Activated CD4-positive, alpha-beta memory T cell treated with anti-CD3 and anti-CD28 coated beads, Interleukin-2, amount 10 ng/mL, durations not matched to agents 7 days and 5 days (primary cell): ENCODE measurements at places on chromosomes 3 and 15.

GRCh38 chr15:58697220-58697619 is 52.3 kb downstream of the ADAM10 start:
- H3K4me1 ChIP-seq: peaks cover 35% of the 10 kb centered on the region
- no peak for DNase-seq
- no peak overlapping the region for H3K27ac ChIP-seq
- H3K36me3 ChIP-seq: peaks cover 66% of the 10 kb centered on the region
- H3K4me3 ChIP-seq: no peak overlapping the region
- H3K27me3 ChIP-seq: no peaks in the 10 kb centered on the region

GRCh38 chr3:137150825-137151224 is 193.0 kb downstream of the IL20RB start:
- no peak for DNase-seq
- H3K36me3 ChIP-seq: no peaks in the 10 kb centered on the region

GRCh38 chr3:17398959-17399551 is 343.4 kb downstream of the TBC1D5 start:
- H3K4me1 ChIP-seq: no peaks in the 10 kb centered on the region
- no peak overlapping the region for H3K27ac ChIP-seq
- no peak for DNase-seq
- no peaks in the 10 kb centered on the region for H3K27me3 ChIP-seq
- no peak overlapping the region for H3K4me3 ChIP-seq

DNA sequence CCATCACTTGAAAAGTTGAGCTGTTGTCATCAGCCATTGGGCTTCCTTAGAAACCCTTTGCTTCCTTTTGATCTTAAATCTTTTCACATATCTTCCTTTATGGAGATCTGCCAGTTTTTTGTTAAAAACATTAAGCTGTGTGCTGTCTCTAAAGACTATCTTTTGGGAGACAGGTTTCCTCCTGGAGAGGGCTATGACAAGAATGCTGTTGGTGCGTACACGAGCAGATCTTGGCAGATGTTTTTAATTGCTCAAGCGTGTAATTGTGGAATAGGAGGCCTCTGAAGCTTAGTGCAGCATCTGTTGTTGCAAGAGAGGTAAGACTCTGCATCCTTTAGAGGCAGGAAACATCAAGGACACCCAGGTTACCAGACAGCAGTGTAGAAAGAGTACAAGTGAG is 56.8 kb downstream of the PHLDB2 start:
- DNase-seq: no peak
- no peak overlapping the region for H3K27ac ChIP-seq
- no peaks in the 10 kb centered on the region for H3K27me3 ChIP-seq

- peaks cover 24% of the 10 kb centered on the region for H3K36me3 ChIP-seq
- H3K4me1 ChIP-seq: no peaks in the 10 kb centered on the region
- H3K27me3 ChIP-seq: no peaks in the 10 kb centered on the region
- no peak overlapping the region for H3K4me3 ChIP-seq
- DNase-seq: no peak
Observed at GRCh38 chr15:28114721-28115622, 15.9 kb upstream of the OCA2 start.

DNA sequence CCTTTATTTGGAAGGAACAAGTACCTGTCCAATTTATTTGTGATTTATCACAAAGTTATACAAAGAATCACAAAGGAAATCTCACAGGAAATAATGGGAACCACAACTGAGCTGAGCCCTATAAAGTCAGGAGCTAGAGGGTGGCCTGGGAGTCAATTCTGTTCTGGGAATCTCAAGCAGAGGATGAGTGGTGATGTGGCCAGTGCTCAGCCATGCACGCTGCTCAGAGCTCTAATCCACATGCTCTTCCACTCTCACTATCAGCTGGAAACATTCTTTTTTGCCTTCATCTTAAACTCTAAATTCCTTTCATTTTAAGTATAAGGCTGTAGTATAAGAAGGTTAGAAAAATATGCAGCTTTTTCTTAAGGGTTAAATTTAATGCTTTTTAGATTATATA is 36.6 kb downstream of the UACA start:
- H3K27me3 ChIP-seq: peaks cover 21% of the 10 kb centered on the region
- no peak overlapping the region for H3K27ac ChIP-seq
- H3K36me3 ChIP-seq: no peaks in the 10 kb centered on the region
- no peaks in the 10 kb centered on the region for H3K4me1 ChIP-seq

DNA sequence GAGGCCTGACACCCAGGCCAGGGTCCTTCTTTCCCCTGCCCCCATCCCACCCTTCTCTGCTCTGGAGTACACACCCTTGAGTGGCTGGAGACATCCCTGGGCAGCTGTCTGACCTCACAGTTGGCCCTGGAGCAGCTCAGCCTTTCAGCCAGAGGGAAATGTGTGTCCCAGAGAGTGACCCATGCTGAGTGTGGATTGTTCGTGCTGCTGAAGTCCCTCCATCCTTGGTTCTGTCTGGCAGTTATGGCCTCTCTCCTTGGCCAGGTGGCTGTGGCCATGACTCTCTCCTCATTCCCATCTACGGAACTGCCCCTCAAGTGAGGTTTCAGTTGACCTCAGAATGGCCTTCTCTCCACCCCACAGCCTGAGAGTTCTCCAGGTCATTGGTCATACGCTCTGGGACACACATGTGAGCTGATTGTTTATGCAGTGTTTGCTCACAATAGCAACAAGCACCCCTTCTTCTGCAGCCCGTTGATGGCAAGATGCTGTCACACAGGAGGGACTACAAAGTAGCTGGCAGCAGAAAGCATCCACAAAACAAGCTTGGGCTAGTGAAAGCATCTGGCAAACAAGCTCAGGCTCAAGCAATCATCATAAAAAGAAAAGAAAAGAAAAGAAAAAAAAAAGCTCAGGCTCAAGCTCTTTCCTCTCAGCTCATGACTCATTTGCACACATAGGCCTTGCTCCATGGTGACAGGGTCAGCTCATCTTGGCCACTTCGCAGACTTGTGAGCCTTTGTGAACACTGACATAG is 55.3 kb upstream of the ITGA11 start:
- H3K4me1 ChIP-seq: no peaks in the 10 kb centered on the region
- peaks cover 26% of the 10 kb centered on the region for H3K27me3 ChIP-seq
- H3K27ac ChIP-seq: no peak overlapping the region
- no peak for DNase-seq
- H3K4me3 ChIP-seq: no peak overlapping the region

GRCh38 chr3:69748503-69748902 is 9.2 kb downstream of the MITF start:
- peaks cover 1% of the 10 kb centered on the region for H3K27me3 ChIP-seq
- H3K27ac ChIP-seq: no peak overlapping the region
- H3K36me3 ChIP-seq: no peaks in the 10 kb centered on the region

DNA sequence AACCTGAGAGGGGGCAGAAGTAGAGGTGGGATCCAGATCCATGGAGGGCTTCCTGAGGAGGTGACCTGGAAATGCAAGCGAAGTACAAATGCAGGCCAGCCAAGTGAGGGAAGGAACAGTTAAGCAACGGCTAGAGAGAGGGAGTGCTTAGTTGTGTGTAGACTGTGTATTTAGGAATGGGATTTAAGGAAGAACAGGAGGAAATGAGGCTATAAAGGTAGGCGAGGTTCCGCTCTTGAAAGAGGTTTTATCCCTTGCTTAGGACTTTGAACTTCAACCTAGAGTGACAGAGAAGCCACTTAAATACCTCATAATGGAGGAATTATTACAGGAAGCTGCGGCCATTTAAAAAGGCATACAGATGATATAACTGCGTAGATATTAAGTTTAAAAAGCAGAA is 295.1 kb downstream of the THSD4 start:
- H3K27me3 ChIP-seq: peaks cover 6% of the 10 kb centered on the region
- no peak overlapping the region for H3K4me3 ChIP-seq
- H3K27ac ChIP-seq: no peak overlapping the region

GRCh38 chr3:191300422-191300821 is 28.8 kb upstream of the CCDC50 start:
- H3K27ac ChIP-seq: no peak overlapping the region
- no peaks in the 10 kb centered on the region for H3K4me1 ChIP-seq
- H3K27me3 ChIP-seq: no peaks in the 10 kb centered on the region
- H3K36me3 ChIP-seq: no peaks in the 10 kb centered on the region
- no peak for DNase-seq

GRCh38 chr3:184077881-184078280 is 19.0 kb upstream of the HTR3E start:
- H3K4me3 ChIP-seq: no peak overlapping the region
- no peak overlapping the region for H3K27ac ChIP-seq
- no peak for DNase-seq
- H3K27me3 ChIP-seq: peaks cover 9% of the 10 kb centered on the region

DNA sequence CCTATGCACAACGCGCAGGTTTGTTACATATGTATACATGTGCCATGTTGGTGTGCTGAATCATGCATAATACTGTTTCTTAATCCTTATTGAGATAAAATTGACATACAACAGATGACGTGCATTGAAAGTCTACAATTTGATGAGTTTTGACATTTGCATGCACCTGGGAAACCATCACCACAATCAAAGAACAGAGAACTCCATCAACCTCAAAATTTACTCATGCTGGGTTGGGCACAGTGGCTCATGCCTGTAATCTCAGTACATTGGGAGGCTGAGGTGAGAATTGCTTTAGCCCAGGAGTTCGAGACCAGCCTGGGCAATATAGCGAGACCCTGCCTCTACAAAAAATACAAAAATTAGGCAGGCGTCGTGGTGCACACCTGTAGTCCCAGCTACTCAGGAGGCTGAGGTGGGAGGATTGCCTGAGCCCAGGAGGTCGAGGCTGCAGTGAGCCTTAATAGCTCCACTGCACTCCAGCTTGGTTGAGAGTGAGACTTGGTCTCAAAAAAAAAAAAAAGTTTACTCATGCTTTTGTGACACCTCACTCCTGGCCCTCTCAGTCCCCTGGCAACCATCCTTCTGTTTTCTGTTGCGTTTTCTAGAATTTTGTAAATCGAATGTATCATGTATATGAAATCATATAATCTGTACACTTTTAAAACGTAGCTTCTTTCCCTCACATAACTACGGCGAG is 56.6 kb downstream of the BHLHE40 start:
- no peak for DNase-seq
- H3K4me1 ChIP-seq: peaks cover 44% of the 10 kb centered on the region
- H3K27ac ChIP-seq: no peak overlapping the region
- no peaks in the 10 kb centered on the region for H3K36me3 ChIP-seq

DNA sequence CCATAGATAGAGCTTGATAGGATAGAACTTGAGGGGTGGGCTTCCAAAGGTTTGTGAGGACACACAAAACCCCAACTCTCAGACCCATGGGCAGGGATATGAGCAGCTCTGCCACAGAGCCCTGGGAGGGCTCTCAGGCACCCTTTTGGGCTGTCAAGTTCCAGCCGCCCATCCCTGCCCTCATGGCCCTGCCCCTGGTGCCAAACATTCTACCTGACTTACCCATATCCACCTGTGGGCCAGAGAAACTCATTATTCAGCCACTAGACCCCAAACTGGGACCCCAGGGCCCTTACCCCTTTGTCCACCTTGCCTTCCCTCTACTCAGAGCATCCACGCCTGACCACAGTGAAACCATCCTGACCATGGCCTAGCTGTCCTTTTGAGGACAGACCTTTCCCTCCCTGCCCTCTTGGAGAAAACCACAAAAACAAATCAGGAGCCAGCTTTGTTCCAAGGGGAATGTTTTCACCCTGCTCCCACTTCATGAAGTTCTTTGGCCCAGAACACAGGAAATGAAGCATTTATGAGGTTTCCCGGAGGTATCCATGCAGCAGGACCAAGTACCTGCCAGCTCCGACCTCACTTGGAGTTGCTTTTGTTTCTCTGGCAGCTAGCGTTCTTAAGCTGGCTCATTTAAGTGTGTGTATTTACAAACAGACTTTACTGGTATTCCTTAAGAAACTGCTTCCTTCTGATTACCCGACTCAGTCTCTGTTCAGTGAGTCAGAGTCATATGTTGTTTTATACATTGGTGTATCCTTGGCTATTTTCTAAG is 34.2 kb upstream of the GALNT15 start:
- H3K27me3 ChIP-seq: peaks cover 2% of the 10 kb centered on the region
- no peaks in the 10 kb centered on the region for H3K4me1 ChIP-seq
- H3K27ac ChIP-seq: no peak overlapping the region
- H3K4me3 ChIP-seq: no peak overlapping the region
- DNase-seq: no peak

GRCh38 chr3:128873244-128874022 is 6.0 kb upstream of the ACAD9 start:
- H3K27me3 ChIP-seq: peaks cover 4% of the 10 kb centered on the region
- H3K4me1 ChIP-seq: peaks cover 21% of the 10 kb centered on the region
- H3K36me3 ChIP-seq: peaks cover 6% of the 10 kb centered on the region
- no peak overlapping the region for H3K4me3 ChIP-seq
- DNase-seq: no peak
- H3K27ac ChIP-seq: no peak overlapping the region

GRCh38 chr3:126834596-126835471 is 130.8 kb downstream of the CHCHD6 start:
- DNase-seq: peak; percentile 13
- no peaks in the 10 kb centered on the region for H3K27me3 ChIP-seq
- H3K4me3 ChIP-seq: no peak overlapping the region

- peaks cover 6% of the 10 kb centered on the region for H3K4me1 ChIP-seq
- no peak overlapping the region for H3K4me3 ChIP-seq
- no peaks in the 10 kb centered on the region for H3K36me3 ChIP-seq
- H3K27ac ChIP-seq: no peak overlapping the region
- no peak for DNase-seq
- peaks cover 17% of the 10 kb centered on the region for H3K27me3 ChIP-seq
Observed at GRCh38 chr15:67307156-67307555, 52.6 kb downstream of the IQCH start.

GRCh38 chr15:31328969-31329639 is 2.5 kb downstream of the KLF13 start:
- no peaks in the 10 kb centered on the region for H3K27me3 ChIP-seq
- peak overlapping the region; percentile 96 for H3K27ac ChIP-seq
- peaks cover 66% of the 10 kb centered on the region for H3K4me1 ChIP-seq
- peak overlapping the region; percentile 96 for H3K4me3 ChIP-seq

GRCh38 chr3:37024820-37025405 is 31.6 kb downstream of the MLH1 start:
- no peaks in the 10 kb centered on the region for H3K27me3 ChIP-seq
- H3K4me1 ChIP-seq: peaks cover 6% of the 10 kb centered on the region
- H3K27ac ChIP-seq: no peak overlapping the region
- no peak overlapping the region for H3K4me3 ChIP-seq
- DNase-seq: no peak

- no peaks in the 10 kb centered on the region for H3K36me3 ChIP-seq
- no peak overlapping the region for H3K4me3 ChIP-seq
- no peaks in the 10 kb centered on the region for H3K27me3 ChIP-seq
- no peak for DNase-seq
- H3K4me1 ChIP-seq: no peaks in the 10 kb centered on the region
Observed at GRCh38 chr3:148796799-148797198, 30.8 kb upstream of the CPB1 start.

DNA sequence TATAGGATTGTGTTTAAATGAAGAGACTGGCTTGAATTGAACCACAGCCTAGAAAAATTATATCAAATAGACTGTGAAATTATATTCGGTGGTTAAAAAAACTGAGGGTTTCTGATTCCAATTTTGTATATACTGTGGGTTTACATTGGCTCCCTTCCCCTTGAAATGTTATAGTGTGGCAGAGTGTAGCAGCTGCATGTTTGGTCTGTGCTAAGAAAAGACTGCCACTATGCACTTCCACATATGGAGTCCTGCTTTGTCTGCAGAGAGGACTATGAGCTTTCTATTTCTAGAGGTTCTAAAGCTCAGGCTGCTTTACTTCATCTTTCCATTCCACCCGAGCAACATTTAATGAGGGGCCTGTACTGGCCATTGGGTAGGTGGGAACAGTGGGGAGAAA is 112.3 kb downstream of the P3H2 start:
- H3K27me3 ChIP-seq: peaks cover 8% of the 10 kb centered on the region
- H3K4me1 ChIP-seq: no peaks in the 10 kb centered on the region
- no peak overlapping the region for H3K4me3 ChIP-seq
- DNase-seq: no peak
